ENCODE measurements at places on chromosomes 2 and 18.

- DNase-seq = no peak
Measured at GRCh38 chr18:54280220-54280569, 10.9 kb downstream of the POLI start.

GRCh38 chr2:38074058-38074763 is 1.7 kb downstream of the CYP1B1 start:
- no peak for DNase-seq

DNA sequence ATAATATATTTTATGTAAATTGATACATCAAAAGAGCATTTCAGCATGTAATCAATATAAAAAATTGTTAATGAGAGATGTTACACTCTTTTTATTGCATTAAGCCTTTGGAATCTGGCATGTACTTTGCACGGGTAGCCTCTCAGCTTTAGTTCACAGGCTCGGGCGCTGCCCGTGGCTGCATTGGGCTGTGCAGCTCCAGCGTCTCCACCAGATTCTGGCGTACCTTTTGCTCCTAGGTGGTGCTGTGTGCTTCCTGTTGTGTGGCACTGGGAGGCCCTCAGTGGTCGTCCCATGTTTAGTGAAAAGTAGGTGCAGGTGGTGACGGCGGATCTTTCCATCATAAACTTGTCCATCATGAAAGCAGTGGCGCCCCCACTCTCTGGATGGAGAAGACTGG is 24.4 kb downstream of the LRRFIP1 start:
- DNase-seq = no peak

DNA sequence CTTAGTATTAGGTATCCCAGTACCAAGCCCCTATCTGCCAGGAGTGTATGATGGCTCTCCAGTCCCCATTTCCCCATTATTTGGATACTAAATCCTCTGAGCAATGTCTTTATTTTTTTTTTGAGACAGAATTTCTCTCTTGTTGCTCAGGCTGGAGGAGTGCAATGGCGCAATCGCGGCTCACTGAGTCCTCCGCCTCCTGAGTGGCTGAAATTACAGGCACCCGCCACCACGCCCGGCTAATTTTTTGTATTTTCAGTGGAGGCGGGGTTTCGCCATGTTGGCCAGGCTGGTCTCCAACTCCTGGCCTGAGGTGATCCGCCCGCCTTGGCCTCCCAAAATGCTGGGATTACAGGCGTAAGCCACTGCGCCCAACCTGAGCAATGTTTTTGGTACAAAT is 3.6 kb upstream of the PHLPP1 start:
- DNase-seq = no peak

DNA sequence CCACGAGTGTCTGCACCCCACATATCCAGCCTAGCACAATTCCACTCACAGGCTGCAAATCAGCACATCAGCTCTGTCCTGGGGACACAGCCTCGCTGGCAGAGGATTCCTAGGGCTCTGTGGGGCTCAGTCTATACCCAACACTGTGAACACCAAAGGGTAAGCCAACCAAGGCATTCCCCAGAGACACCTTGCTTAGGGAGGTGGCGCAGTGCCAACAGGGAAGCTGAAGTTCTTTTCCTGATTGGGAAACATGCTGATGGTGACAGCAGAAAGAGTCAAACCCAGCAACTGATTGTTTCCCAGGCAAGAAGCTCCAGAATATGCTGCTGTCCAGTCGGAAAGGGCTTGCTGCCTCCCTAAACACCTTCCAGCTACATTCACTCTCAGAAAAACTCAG is 55.8 kb downstream of the TTC32 start:
- DNase-seq = no peak

- DNase-seq = no peak
Measured at GRCh38 chr2:118051826-118052358, 36.4 kb upstream of the INSIG2 start.

DNA sequence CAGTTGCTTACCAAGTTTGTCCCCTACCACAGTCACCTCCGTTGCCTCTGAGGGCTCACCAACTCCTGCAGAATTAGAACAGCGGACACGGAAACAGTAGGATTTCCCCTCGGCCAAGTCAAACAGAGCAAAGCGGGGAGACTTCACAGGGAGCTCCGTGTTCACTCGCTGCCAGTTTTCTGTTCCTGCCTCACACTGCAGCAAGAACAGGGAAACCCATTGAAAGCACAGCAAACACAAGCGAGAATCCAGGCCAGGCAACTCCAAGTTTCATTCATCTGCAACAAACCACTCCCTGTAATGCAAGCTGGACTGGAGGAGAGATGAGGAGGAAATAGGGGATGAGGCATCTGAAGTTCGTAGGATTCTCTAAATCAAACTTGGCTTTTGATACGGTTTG is 84.2 kb downstream of the MYOM1 start:
- no peak for DNase-seq

GRCh38 chr2:28631514-28632206 is 120.0 kb upstream of the PPP1CB start:
- no peak for DNase-seq

DNA sequence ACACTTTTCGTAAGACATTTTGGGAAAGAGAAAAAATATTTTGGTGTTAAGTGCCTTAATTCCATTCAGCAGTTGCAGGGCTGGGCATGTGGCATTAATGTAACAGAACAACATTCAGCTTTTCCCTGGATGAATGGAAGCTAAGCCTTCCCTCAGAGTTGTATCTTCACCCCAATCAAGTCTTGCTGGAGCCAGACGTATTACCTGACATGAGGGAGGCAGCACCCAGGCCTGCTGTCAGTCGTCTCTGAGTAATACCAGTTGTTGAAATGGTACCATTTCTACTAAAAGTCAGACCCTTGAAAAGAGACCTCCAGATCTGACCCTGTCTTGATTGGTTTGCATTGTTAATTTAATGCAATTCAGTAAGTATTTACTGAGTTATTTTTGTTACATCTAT is 57.5 kb downstream of the MALT1 start:
- no peak for DNase-seq

DNA sequence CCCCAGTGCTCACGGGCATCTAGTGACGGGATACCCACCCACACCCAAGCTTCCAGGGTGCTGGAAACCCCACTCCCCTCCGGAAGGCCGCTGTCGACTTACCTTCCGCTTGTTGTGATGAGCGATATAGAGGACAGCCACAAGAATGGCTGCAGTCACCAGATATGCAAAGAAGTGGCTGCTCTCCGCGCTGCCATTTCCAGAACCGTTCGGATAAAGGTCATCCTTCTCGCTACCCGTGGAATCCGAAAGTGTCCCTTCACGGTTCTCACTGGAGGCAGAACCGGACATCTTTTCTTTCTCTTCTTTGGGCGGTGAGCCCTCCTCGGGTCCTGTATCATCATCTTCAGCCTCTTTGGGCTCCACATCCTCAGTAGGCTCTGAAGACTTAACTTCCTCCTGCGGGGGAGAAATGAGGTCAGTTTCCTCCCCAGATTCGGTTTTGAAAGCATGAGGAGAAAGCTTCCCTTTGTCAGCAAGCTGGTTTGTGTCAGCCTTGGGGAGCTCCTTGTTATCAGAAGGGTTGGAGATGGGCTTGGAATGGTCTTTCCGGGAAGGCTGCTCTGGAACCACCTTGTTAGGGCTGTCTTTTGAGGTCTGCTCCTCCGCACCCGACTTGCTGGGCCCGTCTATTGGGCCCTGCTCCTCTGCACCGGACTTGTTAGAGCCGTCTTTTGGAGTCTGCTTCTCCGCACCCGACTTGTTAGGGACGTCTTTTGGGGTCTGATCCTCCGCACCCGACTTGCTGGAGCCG is 1.2 kb downstream of the TGOLN2 start:
- DNase-seq = no peak

- no peak for DNase-seq
Measured at GRCh38 chr2:6186332-6187151, 494.4 kb downstream of the SOX11 start.

DNA sequence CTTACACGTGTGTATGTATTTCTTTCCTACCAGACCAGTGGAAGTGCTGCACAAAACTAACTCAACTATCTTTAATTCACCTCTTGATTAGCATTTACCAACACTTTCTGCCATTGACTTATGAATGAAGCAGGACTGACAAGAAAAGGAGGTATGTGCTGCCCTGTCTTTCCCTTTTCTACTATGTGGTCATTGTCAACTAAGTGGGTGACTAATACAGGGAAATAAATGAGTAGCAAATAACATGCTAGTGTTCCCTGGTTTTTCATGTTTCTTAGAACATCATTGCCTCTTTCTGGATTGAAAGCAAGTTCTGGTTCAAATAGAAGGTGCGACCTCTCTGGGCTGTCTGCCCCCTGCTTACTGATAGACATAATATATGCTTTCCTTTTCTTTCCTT is 58.0 kb downstream of the LINC00305 start:
- DNase-seq = no peak

GRCh38 chr2:235098269-235098668 is 146.5 kb downstream of the SH3BP4 start:
- no peak for DNase-seq

DNA sequence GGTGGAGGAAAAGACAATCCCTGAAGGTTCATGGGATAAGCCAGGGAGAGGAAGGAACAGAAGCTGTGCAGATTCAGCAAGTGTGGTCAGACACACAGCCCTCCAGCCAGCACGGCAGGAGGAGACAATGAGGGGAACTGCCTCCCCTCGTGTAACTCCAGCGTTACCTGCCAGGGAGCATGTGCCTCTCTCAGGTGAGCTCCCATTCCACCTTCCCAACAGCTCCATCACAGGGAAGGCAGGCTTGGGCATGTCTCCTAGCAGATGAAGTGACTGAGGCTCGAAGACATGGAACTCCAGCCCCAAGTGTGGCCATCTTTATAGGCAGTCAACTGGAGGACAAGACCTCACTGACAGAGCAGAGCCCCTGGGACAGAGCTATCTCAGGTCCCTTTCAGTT is 47.4 kb downstream of the ZBTB7C start:
- DNase-seq = no peak
